ENCODE measurements at places on chromosomes 1 and 21. TPM values are rescaled to one million over a fixed set of nuclear protein-coding genes. Genes with fewer than 3 reads are reported as not detected.

TDRKH gene
- total RNA-seq = 5.9 TPM

CD5L gene
- not detected for total RNA-seq

TSACC gene
- total RNA-seq = 1.9 TPM

KLF17 gene
- 0.43 TPM for total RNA-seq

MSH4 gene
- total RNA-seq = not detected

S100A2 gene
- total RNA-seq = 26.2 TPM

NR1I3 gene
- total RNA-seq = not detected

SPRR1A gene
- not detected for total RNA-seq

SMCP gene
- total RNA-seq = not detected

CCDC30 gene
- 0.92 TPM for total RNA-seq

IL19 gene
- total RNA-seq = not detected

SYT6 gene
- total RNA-seq = 0.66 TPM

AMY2A gene
- total RNA-seq = not detected

HECTD3 gene
- total RNA-seq = 17.7 TPM

IVL gene
- total RNA-seq = 0.03 TPM

ADSS2 gene
- 44.8 TPM for total RNA-seq

CHD1L gene
- total RNA-seq = 31.8 TPM
